Coronary artery (tissue), 2 donors: ENCODE measurements at places on chromosomes 13 and 19.

- DNase-seq: no peak
Observed at GRCh38 chr13:30804474-30804873, 69.1 kb downstream of the ALOX5AP start.

DNA sequence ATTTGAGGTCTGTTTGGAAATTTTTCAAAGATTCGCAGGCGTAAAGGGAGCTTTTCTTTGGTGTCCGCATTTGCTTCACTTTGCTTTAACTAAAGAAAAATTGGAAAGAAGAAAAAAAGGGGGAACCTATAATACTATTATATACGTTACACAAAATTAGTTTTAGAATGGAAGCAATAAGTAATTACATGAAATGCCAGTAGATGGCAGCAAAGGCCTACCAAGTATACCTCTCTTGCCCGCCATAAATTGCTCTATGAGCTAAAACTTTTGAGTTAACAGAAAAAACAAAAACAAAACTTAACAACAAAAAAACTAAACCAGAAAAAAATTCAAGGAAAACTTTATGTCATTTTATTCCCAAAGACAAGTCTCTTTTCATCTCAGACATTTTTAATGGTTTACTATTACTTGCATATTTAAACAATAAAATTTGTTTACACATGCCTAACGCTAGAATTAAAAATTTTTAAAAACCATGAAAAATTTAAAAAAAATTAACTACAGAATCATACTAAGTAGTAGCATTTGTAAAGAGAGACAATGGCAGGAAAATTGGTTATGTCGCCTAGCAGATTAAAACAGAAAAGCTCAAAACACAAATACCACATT is 271.4 kb downstream of the NALCN start:
- DNase-seq: no peak

DNA sequence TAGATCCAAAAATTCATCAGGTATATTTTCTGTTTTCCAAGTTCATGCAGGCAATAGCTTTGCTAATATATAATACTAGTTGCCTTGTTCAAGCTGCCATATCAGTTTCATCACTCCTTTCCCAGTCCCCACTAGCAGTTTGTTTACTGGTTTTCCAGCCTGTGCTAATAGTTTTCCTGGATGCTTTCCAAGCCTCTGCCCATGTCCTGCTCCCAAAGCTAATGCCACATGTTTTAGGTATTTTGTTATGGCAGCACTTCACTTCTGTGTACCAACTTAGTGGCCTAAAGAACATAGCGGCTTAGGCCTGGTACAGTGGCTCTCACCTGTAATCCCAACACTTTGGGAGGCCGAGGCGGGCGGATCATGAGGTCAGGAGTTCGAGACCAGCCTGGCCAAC is 28.1 kb upstream of the ZNF527 start:
- no peak for DNase-seq

- DNase-seq: no peak
Observed at GRCh38 chr13:25806264-25806974, 245.4 kb downstream of the SHISA2 start.

GRCh38 chr19:37551129-37551993 is 43.2 kb downstream of the ZNF571 start:
- no peak for DNase-seq

- no peak for DNase-seq
Observed at GRCh38 chr19:44893332-44894051, 2.4 kb downstream of the TOMM40 start.

DNA sequence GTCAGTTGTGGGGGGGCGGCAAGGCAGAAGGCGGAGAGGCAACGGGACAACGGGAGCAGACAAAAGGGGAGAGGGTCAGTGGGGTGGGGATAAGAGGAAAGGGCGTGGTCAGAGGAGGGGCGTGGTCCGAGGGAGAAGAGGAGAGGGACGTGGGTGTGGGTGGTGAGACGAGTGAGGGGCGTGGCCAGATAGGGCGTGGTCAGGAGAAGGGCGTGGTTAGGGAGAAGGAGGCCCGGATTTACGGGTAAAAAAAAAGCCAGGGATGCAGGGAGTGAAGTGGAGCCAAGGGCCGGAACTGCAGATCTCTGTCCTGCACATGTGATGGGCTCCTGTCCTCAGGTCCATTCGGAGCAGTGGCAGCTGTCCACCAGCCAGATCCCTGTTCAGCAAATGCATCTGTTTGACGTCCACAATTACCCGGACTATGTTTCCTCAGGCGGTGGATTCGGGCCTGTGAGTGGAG is 21.5 kb downstream of the CPT1C start:
- DNase-seq: no peak

DNA sequence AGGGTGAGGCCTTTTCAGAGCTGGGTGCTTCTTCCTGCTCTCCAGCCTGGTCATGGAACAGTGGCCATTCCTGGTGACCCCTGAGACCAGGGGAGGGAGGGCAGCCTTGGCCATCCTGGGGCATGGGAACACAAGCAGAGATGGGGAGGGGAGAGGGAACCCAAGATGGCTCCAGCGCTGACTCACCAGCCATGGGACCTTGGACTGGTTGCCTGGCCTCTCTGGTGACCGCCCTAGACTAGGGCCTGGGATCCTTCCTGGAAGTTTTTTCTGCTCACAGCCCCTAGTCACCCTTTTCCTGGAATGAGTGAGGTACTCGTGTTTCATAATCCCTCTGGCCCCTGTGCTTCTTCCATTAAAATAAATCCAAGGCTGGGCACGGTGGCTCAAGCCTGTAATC is 3.3 kb upstream of the OPA3 start:
- no peak for DNase-seq

DNA sequence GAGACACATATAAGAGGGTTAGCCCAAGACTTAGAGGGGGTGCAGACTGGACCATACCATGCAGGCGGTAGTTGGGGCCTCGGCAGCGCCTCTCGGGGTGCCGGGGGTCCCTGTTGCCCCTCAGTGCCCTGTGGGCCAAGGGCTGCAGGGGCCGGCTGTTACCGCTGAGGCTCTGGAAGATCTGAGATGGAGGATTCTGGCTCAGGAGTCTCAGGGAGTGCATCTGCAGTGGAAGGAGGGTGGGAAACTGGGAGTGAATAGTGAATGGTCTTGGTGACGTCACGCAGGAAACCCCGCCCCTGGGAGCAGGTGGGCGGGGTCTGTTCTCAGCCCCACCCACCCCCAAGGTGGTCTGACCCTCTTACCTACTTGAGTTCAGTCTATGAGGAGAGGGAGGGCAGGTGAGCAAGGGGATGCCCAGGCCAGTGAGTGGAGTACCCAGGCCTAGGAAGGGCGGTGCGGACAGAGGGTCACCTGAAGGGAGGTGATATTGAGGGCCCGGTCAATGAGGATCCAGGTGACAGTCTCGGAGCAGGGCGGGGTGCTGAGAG is 1.7 kb upstream of the DBP start:
- no peak for DNase-seq

GRCh38 chr19:40604171-40604646 is 3.0 kb downstream of the LTBP4 start:
- DNase-seq: no peak

GRCh38 chr13:27920677-27921420 is 1.0 kb downstream of the PDX1 start:
- no peak for DNase-seq
